ENCODE measurements at places on chromosomes 3 and 15.

- DNase-seq = no peak
Observed at GRCh38 chr3:177150218-177150916, 46.9 kb downstream of the TBL1XR1 start.

DNA sequence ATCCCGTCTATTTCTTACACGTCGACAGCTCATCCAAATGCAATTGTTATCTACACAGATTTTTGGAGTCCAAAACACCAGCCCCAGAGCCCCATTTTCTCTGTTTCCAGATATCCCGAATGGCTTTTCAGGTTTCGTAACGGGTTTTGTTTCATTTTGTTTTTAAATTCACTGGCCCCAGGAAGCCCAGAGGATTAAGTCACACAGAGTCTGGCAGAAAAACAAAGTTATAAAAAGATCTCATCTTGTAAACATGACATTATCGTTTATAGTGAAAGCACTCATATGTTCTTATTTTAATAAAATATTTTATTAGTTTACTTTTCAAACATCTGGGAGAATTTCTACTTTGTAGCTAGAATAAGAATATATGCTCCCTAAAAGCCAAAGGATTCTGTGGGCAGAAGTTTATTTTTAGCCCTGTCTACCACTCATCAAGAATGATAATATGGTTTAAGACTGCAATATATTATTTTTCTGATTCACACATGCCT is 149.3 kb upstream of the SLC2A2 start:
- no peak for DNase-seq

DNA sequence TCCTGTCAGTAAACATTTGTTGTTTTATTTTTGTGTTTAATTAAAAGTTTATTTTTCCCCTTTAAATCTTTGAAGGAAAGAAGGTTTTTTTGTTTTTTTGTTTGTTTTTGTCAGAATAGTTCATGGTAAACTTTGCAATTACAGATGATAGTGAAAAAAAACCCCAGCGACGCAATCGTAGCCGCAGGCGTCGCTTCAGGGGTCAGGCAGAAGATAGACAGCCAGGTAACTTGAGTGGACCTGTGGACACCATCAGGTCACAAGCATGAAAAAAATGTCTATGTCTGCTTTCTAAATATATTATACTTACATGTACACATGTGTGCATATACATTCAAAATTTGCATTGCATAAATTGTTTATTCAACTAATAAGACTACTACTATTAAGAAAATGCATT is 18.6 kb downstream of the DNAJC19 start:
- DNase-seq = no peak

- DNase-seq = peak; percentile 9
Observed at GRCh38 chr15:51884517-51885236, 55.2 kb downstream of the TMOD3 start.

DNA sequence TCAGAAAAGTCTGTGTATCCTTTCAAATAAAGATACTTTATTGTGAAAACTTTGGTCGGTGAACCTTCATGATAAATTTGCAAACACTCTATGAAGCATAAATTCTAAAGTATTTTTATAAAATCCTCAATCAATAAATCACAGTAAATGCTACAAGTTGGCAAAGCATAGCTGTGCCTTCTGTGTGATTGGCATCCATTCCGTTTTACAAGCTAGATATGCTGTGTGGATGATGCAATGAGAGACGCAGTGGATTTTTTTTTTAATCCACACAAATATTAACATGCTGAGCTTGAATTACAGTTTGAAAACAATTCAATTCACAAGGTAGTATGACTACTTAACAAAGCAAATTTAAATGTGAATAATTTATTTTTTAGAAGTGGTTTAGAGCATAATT is 937.2 kb downstream of the ZPLD1 start:
- no peak for DNase-seq

DNA sequence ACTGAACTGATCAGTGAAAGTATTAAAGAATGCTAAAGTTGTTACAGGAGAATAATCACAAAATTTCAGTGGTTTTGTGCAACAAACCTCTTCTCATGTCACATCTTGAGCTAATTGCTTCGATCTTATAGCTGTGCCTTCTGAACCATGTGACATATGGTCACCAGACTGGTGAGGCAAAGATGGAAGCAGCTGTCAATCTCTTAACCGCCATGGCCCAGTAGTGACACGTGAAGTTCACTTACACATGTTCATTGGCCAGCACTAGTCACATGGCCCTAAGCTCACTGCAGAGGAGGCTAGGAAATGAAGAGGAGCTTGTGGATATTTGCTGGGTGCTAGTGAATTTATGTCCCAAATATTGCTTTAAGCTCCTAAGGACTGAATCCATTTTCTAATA is 32.5 kb downstream of the BOC start:
- no peak for DNase-seq

DNA sequence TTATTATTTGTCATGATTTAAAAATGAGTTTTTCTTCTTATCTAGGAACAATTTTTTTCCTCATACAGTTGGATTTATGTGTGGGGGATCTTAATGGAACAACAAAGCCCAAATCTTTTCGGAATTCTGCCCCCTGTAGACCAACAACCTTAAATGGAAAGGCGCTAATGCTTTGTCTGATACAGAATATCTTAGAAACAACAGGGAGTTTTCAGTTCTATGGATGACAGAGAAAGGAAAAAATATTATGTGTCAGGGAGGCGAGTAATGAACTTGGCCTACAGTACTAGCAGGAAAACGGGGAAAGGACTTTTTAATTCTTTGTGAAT is 592 bp downstream of the MOBP start:
- DNase-seq = no peak

DNA sequence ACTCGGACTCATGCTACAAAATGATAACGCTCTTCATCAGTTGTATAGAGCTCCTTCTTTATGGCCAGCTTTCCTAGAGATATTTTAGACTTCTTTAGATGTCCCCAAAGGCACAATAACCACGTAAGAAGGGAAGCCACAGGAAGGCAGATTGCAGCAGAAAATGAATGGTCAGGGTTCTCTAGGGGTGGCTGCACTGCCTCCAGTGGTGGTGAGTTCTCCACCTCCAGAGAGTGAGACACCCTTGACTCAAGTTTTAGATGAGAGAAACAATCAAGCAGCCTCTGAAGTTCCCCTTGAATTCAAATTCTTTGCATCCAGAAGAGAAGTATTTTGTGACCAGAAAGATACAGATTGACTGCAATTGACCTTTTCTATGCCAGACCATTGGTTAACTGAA is 191.5 kb downstream of the TP63 start:
- DNase-seq = no peak

DNA sequence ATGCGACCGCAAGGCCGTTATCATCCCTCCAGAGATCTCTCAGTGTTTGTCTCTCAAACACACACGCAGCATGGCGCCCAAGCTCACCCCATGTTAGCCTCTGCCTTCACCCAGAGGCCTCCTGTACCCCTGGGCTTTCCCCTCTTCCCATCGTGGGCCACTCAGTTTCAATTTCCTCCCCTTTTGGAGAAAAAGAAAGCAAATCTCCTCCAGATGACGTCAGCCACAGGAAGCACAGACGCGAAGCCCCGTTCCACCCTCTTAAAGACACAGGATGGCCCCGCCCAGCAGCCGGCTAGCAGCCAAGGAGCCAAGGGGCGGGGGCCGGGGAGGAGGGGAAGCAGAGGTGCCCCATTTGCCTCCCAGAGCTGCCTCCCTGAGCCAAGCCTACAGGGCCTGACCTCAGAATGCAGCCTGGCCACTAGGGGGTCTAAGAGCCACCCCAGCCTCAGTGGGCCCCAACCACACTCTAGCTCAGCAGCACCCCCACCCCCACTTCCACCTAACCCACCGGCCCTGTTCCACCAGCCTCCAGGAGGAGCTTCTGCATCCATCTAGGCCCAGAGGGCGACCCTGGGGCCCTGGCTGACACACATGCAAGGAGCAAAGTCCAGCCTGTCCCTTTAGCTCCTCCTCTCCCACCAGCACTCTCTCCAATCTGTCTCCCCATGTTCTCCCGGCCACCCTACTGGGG is 26.5 kb downstream of the ATRIP start:
- peak; percentile 91 for DNase-seq

DNA sequence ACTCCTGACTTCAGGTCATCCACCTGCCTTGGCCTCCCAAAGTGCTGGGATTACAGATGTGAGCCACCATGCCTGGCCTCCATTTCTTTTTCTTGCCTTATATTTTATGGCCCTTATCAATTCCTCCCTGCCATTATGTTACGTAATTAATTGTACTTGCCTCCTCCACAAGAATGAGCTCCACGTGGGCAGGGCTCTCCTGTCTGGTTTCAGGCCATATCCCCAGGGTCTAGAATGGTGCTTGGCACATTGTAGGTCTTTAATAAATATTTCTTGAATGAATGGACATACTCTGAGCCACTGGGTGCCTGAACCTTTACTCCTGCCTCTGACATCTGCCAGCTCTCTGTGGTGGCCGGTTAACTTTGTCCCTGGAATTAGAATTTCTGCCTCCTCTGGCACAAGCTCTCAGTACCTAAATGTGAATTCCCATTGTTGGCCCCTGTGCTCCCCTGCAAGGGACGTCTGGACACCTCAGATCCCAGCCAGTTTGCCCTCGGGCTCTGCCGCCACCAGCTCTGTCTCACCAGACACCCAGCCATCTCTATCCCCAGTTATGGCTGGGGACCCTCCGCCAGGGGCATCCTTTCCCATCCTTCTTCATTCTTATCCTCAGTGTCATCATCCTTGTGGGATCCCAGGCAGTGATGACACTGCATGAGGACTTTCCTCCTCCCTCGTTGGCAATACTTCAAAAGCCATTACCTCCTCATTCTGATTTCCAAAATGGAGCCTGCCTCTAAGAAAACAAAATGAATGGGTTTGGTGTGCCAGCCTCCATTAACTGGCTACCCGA is 165.6 kb upstream of the SMAD3 start:
- DNase-seq = no peak

DNA sequence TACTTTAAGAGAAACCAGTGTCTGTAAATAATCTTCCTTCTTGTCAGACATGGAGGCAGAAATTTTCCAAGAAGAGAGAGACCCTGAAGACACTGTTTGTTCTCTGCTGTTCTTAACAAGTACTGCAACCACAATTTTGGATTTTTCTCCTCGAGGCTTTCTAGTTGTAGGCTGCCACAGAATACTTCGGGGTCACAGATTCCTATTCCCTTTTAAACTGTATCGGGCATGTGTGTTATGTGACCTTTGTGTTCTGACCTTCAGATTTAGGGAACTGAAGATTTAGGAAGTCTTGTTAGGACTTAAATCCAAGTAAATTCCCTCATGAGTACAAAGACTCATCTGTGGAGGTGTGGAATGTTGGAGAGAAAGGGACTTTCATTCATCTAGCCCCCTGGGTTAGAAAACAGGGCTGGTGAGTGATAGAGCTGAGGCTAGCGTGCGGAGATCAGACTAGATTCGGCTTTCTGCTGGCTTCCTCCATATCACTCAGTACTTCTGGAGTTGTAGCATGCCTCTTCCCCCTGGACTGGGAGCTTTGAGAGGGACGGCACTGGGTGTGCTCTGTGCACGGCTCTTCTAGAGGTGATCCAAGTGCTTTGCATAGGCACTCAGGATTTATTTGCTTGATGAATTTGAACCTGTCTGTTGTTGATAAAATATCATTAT is 237.0 kb downstream of the LPP start:
- DNase-seq = no peak

DNA sequence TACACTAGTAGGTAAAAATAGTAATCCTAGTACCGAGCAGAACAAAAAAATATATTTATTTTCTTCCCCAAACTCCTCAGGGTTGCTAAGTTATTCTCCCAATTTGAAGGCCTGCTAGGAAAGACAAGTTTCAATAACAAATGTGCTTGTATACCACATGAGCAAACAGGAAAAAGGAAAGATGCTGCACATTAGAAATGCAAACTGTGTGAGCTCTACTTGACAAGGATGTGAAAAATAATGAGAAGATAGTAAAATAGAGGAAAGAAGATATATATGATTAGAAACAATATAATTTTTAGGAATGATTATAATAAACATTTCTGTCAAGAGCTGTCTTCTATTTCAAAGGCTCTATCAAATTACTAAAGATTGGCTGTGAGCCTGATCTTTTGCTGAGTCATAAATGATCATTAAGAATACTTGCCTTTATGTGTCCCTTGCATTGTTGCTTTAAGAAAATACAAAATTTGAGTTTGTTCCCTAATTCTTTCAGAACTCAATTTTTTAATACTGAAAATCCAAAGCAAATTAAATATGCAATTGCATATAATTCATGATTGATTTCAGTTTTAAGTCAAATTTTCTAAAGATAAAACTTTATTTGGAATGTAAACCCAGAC is 174.2 kb downstream of the NEK10 start:
- DNase-seq = no peak

DNA sequence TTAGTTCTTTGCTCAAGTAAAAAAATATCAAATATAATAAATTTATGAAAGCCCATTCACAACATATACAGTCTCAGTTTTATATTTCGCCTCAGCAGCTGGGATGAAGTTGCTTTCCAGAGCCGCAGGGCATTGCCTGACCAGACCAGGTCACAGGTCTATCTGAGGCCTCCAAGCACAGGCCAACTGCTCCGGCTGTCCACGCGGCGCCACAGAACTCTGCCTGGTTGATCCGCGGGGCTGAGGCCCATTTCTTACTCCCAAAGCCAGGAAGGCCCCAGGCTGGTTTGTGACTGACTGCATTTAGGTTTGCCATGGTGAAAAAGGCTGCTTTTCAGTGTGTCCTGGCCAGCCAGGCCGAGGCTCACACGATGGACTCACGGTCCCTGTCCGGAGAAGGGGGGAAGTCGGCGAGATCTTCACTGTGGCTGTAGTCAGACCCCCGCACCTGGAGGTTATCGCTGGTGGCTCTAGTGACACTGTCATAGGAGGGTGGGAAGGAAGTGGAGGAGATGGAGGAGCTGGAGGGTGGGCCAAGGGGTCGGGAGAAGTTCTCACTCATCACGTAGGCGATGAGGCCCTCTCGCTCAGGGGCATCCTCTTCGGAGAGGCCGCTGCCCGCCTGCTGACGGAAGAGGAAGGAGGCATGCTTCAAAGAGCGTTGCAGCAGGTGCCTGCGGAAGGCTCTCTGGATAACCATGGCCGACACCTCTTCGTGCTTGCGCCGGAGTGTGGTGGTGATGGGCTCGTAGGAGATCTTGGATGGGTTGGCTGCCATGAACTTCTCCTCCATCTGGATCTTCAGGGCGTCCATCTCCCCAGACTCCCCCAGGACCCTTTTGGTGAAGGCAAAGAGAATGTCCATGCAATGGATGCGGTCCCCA is 54.1 kb downstream of the EXOG start:
- DNase-seq = no peak
